ENCODE measurements at places on chromosomes 2 and 18.

GRCh38 chr18:71760541-71760940 is 783.6 kb downstream of the CBLN2 start:
- no peak for DNase-seq

DNA sequence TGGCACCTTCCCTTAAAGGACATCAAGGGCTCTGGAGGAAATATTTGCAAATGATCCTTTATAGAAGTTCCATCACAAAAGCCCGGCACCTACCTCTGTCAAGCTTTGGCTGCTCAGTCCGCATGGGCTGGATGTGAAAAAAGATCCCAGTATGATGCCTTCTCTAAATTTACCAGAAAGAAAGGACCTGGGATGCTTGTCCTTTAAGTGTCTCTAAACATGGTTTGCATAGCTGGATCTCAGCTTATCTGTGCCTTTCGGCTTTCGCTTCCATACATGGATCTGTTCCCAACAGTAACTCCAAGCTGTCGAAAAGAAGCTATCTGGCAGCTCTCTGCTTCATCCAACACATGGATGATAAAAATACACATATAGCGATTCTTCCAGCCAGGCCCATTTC is 60.4 kb upstream of the SLC8A1 start:
- no peak for DNase-seq

DNA sequence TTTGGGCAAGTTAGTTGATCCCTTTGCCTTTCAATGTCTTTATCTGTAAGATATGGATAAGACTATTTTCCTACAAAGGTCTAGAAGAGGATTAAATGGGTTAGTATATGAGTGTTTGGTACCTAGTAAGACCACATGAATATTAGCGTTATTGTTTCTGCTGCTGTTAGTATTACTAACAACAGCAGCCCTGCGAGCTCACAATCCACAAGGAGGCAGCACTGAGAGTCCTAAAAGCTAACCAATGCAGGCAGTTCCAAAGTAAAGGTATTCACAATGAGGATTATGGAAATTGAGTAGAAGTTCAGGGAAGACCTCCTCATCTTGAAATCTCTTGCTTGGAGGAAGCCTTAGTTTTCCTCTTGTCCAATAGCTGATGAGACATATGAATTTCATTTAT is 248.9 kb downstream of the TDRD15 start:
- DNase-seq, result no peak

DNA sequence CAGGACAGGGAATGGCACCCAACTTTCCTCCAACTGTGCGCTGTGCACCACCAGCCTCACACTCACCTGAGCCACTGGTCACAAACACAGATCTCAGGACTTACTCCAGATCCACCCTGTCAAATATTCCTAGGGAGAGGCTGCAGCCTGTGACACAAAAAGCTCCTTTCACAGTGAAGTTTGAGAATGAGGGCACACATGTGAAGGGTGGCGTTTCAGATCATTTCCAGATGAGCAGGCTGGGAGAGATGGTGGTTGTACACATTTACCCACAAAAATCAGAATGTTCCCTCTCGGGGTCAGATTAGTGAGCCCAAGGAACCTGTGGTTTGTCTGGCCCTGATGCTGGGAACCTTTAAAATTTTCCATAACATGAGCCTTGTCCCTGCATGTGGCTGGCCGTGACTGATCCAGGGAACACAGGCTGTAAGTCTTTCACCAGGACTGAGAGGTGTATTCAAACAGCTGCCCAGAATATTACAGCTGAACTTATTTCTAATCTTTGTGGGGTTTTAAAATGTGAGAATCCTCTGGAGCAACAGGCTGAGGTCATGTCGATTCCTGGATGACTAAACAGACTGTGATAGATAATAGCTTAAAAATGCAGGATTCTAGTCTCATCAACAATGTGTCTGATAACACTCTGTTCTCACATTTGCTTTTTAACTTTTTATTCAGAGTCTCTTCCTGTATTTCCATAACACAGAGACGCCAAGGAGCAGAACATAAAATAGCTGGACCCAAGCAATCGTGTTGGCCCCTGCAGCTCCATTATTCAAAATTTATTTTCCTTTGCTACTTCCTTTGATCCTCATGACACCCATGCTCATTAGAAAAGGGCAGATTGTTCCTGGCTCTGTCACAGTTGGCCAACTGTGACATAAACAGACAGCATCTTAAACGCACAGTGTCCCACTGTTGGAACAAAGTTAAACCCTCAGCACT is 35.5 kb downstream of the IL1R2 start:
- DNase-seq, result no peak

- no peak for DNase-seq
These were observed 108.4 kb upstream of the LDAH start for GRCh38 chr2:20931346-20931745.

DNA sequence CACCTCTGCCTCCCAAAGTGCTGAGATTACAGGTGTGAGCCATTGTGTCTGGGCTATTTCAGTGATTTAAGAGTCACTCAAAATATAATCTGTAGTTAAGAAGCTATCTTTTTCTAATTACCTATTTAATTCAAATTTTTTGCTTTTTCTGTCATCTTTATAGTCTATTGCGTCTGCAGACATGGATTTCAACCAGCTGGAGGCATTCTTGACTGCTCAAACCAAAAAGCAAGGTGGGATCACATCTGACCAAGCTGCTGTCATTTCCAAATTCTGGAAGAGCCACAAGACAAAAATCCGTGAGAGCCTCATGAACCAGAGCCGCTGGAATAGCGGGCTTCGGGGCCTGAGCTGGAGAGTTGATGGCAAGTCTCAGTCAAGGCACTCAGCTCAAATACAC is 95.1 kb downstream of the COMMD1 start:
- no peak for DNase-seq

DNA sequence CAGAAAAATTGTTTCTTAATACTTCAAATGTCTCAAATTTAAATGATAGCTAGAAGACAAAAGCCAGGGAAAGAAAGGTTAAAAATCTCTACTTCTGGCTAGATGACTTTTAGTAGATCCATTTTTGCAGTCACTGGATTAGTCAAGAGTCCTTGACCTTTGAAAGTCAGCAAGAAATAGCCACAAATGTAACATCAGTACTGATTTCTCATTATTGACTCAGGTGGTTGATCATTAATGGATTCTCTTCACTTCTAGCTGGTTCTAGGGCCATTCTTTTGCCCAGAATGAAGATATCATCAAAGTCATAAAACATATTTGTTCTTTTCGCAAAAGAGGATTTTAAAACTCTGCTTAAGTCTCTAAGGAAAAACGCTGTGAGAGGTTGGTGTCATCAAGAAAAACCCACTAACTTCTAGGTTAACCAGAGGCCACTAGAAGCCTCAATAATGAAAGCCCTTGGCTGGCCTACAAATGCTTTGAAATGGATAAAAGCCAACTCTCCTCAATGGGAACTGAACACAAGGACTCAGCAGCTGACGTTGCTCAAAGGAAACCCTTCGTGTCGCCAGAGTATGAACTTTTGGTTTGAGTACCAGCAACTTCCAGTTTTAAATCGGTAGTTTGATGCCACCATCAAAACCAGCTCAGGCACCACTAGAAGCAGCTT is 66.3 kb downstream of the IRS1 start:
- no peak for DNase-seq

- no peak for DNase-seq
These were observed 585.7 kb upstream of the GCFC2 start for GRCh38 chr2:76296438-76296837.
